ENCODE measurements at places on chromosomes 1 and 21.

GRCh38 chr1:177854951-177855350 lies 114.9 kb downstream of the SEC16B start:
- no peak for DNase-seq

GRCh38 chr1:185049670-185050069 lies 4.3 kb downstream of the RNF2 start:
- DNase-seq = no peak

DNA sequence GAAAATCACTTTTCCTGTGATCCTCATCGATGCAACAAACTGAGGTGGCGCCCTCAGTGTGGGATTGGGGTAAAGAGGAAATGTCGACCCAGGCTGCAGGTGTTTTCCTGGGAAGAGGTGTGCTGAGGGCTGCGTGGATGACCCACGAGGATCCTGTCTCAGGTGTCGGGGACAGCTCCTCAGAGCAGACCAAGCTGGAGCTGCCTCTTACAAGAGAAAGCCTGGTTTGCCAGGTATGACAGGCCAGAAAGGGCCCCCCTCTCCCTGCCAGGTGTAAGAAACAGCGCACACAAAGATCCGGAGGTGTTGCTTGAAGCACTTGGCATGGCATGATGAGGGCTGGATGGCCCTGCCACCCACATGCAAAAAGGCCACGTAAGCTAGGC lies 12.6 kb downstream of the FHAD1 start:
- DNase-seq = no peak

- no peak for DNase-seq
These were observed 16.3 kb downstream of the TAL1 start for GRCh38 chr1:47215713-47216112.

GRCh38 chr21:28884481-28884880 lies 108.2 kb downstream of the LTN1 start:
- DNase-seq = no peak

DNA sequence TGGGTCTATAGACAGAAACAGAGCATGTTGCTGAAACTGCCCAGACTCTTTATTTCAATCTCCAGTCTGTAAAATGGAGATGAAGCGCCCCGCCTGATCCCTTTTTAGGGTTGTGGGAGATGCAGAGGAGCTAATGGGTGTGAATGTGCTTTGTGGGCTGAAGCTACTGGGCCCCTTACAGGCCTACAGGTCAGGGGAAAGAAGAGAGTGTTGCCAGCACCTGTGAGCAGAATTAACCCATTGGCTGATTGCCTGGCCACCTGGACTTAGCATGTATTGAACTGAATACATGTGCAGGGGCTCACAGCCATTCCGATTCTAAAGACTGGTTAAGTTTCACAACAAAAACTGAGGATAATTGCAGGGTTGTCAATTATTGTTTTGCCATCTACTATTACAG lies 13.9 kb upstream of the ATF3 start:
- no peak for DNase-seq

GRCh38 chr1:223645903-223646302 lies 19.6 kb downstream of the CAPN8 start:
- no peak for DNase-seq

DNA sequence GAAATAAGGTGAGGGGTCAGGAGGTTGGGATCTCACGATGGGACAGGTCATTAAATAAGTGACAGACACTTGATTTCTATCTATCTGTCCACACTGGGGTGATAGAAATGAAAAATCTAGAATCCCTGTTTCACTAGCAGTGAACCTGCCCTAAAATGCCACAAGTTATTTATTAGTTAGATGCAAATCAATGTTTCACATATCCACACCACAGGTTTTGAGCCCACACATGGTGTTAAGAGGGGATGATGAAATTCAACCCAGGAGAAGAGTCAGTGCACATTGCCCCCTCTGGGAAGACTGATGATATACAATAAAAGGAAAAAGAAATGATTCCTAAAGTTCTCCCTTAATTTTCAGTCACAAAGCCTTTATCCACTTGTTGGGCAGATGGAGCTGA lies 10.1 kb upstream of the NTPCR start:
- DNase-seq = no peak

GRCh38 chr1:229186373-229187056 lies 84.4 kb upstream of the RAB4A start:
- no peak for DNase-seq
